ENCODE measurements at places on chromosomes 5 and 9.

DNA sequence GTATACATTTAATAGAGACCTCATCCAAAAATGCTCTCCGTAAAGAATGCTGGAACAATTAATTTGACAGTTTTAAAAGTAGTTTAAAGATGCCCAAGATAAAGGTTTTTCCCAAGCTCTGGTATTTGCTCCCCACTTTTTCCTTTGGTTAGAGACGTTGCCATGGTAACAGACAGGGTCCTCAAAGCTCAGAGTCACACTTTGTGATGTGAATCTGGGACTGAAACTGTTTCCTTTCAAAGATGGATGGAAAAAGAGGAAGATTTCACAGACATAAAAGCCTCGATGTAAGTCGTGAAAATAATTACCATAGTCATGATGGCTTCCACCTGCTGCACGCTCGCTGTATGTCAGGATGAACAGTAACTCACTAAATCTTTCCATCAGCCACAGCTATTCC, 229.5 kb downstream of the MSX2 start:
- no peak for DNase-seq

GRCh38 chr9:105510024-105510423, 47.9 kb upstream of the FKTN start:
- DNase-seq, result peak; percentile 36

DNA sequence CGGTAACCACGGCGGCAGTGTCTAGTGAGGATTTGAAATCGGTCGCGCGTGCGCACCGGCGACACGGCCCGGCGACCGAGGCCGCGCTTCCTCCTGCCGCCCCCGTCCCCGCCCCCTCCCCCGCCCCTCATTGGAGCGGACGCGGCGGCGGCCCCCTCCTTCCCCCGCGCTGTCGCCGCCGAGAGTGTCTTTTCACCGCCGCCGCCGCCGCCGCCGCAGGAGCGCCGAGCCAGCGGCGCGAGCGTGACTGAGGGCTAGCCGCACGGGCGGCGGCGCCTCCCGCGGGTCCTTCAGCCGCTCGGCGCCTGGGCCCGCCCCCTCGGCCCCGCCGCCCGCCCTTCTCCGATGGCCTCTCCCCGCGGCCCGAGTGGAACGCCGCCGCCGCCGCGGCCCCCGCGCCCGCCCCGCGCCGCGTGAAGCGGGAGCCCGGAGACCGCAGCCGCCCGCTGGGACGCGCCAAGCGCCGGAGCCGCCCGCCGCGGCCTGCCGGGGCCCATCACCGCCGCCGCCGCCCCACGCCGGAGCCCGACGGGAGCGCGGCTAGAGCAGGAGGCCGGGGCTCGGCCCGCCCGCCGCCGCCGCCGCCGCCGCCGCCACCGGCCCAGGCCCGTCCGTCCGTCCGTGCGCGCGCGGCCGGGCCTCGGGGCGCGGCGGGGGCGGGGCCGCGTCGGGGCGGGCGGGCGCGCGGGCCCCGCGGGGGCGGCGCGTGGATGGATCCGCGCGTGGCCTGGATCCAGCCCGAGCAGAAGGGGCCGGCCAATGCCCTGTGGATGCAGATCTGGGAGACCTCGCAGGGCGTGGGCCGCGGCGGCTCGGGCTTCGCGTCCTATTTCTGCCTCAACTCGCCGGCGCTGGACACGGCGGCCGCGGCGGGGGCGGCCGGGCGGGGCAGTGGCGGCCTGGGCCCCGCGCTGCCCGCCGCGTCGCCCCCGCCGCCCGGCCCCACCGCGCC, at the start of gene TENT4A:
Gene TENT4A (plus strand): TSS at position 159 of the 952 bp plus-strand sequence. CDS start 552 bp downstream, at position 711.
- peak; percentile 99 for DNase-seq

DNA sequence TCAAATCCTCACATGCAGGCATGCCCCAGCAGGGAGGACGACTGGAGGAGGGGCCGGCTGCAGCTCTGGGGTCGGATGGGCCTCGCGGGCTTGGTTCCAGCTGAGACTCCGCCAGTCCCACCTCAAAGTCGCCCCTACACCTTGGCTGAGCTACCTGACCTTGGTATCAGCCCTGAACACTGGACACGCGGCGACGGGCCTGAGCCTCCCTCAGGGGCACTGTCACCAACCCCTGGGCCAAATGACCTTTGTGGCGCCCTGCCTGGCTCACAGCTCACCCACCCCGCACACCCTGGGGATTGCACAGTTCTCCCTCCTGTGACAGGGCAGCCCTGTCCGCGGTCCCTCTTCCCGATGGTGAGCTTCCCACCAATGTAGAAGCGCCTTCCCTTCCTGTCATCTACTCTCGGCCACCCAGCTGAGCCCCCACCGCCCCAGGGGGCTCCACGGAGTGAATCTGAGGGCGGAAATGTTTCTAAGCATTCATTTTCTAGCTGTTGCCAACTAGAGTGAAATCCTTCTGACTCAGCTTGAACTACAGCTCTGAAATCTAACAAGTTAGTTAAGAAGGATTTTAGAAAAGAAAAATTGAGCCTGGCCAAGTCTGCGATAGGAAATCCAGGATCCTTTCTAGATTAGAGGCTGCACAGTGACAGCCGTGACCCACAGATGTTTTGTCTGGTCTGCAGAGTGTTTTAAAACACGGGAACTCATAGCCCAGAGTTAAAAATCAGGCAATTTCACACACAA, 138.9 kb upstream of the PHYKPL start:
- DNase-seq, result no peak

- no peak for DNase-seq
Observed at GRCh38 chr5:74562122-74562521, 78.4 kb downstream of the ENC1 start.

- peak; percentile 84 for DNase-seq
Observed at GRCh38 chr9:95505717-95506427, 10.9 kb downstream of the PTCH1 start.

Data from GM20000 (cell line).